ENCODE measurements at places on chromosomes 6 and 20.

DNA sequence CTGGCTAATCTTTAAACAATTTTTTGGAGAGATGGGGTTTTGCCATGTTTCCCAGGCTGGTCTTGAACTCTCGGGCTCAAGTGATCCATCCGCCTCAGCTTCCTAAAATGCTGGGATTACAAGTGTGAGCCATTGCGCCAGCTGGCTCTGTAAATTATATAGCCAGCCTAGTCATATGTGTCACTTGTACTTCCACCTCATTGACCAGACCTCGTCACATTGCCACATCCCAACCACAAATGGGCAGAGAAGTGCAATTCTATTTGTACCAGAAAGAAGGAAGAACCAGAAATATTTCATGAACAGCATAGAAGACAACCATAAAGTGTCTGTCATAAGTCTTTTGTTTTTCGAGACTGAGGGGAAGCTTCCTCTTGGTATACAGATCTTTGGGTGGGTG is 304.9 kb upstream of the RNF24 start:
- DNase-seq, result no peak

DNA sequence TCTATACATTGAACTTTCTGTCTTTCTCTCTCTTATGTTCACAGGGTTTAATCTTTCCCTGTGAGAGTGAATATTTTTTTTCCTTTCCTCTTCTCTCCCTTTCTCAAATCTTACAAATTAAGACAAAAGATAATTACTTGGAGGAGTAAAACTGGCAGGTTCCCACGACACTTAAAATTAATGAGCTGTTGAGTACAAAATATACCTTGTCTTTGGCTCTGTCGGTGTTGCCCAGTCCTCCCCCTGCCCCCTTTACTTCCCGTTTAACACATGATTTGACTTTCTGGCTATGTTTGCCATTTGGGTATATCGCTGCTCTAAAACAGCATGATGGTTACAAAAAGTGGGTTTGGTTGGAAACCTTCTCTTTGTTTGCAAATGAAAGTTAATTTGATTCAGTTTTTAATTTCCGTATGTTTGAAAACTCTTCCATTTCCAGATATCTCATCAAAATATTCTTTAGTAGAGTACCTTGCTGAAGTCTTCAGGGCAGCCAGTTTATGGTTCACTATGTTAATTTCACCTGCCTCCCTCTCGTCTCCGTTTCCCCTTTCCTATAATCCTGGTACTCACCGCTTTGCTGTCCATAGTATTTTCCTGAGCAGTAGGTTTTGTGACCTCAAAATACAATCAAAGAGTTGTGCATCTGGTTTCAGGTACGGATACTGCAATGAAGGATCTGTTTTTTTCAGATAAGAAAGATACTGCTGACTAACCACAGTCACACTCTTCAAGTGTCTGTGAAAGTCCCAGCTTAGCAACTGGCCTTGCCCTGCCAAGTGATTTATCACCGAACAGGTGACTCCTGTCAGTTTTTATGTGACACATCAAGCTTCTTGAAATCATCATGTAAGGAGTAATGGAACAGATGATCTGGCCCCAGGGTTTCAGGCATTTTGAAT is 181.2 kb downstream of the DTNBP1 start:
- no peak for DNase-seq

DNA sequence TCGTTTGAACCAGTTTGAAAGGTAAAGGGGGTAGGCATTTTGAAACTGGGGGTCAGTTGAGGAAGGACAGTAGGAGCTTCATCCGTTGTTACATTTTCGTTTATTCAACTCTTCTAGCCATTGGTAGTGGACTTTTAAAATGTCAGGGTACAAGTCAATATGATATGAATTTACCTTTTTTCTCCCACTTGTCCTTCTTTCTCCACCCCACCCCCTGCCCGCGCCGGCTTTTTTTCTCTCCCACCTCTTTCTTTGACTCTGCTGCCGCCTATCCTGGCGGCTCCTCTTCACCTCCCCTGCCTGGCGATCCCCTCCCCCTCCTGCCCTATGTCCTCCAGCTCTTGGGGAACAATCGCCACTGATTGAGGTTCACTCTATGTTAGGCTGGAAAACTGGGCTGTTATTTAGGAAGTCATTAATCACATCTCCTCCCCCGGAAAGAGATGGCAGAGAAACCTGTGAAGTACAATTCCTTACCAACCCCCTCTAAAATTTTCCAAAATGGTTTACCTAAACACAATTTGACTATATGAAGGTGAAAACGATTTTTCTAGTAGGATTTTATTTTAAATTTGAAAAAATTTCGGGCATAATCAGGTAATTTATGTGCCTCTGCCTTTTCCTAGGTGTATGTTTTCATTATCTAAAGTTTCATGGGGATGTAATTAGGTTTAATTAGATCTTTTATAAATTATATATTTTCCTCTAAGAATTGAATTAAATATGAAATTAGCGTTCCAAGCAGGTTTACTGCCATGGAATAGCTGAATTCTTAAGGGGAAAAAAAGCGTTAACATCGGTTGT is 778 bp upstream of the LIN28B start:
- no peak for DNase-seq

GRCh38 chr6:149170564-149171452 is 146.7 kb upstream of the TAB2 start:
- DNase-seq, result no peak

GRCh38 chr20:63591147-63591533 is 17.1 kb upstream of the HELZ2 start:
- DNase-seq, result no peak

GRCh38 chr6:37812841-37813240 is 6.7 kb upstream of the ZFAND3 start:
- no peak for DNase-seq

- no peak for DNase-seq
Observed at GRCh38 chr6:141986457-141986856, 146.3 kb upstream of the GJE1 start.

DNA sequence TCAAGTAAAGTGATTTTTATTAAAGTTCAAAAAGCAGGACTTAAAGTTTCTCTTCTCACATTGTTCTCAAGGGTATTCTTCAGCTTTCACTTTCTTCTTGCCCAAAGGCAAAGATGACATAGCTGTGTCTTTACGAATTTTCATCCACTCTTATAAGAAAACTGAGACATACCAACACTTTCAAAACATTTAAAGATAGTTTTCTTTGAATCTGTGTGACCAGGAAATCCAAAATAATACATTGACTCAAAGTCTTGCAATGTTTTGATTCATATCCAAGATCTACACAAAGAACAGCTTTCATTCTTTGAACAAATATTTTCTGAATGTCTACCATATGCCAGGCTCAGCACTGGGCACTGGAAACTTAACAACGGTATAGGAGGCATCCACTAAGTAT is 117.9 kb downstream of the SIM1 start:
- DNase-seq, result no peak

- DNase-seq, result no peak
Observed at GRCh38 chr20:51584116-51584515, 41.6 kb upstream of the NFATC2 start.

DNA sequence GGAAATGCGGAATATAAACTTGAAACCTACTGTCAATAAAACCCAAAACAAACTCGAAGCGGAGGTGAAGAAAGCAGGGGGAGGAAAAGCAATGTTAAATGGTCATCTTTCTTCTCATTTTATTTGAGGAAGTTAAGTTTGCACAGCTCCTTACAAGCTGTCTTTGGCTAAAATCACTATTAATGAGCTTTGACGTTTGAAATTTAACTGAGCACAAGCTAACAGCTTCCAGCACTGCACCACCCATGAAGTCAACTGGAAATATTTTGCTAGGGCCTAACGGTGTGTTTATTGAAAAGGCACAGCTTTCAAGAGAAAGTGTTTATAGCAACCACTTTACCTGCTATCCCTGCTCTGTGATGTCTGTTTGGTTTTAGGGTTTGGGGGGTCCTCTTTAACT is 103.8 kb downstream of the PKHD1 start:
- DNase-seq, result no peak

DNA sequence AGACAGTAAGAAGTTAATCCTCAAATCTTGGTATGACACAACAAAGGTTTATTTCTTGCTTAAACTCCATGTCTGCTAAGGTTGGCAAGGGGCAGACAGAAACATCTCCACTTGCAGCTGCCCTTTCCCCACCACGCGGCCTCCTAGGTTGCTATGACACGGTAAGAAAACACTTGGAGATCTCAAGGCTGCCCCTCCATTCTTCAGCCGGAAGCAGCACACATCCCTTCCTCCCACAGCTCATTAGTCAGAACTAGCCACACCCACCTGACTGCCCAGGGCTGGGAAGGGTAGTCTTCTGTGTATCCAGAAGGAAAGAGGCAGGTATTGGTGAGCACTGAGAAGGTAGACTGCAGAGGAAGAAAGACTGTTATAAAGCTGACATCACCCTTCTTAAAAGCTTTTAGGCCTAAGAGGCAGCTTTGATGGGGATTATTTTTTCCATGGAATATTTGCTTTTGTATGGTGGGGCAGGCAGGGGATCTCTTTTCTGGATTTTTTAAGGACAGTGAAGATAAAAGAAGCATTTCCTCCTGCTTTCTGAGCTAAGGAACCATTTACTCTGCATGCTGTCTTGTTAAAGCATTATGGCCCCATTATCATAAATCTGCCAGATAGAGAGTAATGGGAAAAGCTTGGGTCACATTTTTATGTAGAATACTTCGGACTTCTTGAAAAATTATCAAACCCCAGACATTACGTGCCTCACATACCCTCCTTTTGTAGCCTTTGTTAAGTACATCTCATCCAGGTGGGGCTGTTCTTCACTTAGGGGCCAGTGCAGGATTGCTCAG is 41.6 kb downstream of the MRAP2 start:
- DNase-seq, result no peak

- no peak for DNase-seq
Observed at GRCh38 chr6:89873721-89874120, 20.5 kb upstream of the GJA10 start.

DNA sequence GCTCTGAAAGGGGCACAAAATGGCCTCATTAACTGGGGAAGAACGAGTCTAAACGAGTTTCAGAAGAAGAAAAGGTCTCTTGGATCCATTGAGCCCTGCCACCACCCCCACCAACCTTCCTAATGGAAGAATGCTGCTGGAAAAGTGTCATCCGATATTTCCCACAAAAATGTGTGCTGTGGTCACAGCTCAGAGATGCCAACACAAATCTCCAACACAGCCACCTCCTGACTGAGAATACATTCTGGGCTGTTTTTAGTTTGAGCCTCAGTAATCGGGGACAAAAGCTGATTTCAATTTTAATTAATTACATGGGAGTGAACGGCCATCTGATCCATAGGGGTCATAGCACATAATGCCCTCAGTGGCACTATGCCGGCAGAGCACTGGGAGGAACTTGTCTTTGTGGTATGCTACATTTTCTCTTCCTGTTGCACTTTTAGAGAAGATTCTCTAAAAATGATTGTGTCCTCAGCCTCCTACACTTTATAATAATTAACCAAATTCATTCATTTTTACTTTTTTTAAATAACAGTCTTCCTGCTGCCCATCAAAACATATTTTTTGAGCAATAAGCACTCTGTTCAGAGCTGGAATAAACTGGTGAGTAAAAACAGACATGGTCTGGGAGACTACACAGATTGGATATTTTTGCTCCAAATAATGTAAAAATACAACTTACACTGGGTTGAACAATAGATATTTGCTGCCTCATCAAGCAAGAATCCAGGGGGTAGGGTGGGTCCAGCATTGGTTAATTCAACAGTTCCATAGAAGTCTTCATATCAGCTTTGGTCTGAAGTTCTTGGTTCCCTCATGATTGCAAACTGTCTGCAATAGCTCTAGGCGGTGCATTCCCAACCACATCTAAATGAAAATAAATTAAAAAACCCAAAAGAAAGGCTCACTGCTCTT is 143.6 kb upstream of the TMEM170B start:
- no peak for DNase-seq

- no peak for DNase-seq
Observed at GRCh38 chr20:51631011-51631950, 88.8 kb upstream of the NFATC2 start.

- no peak for DNase-seq
Observed at GRCh38 chr20:47669927-47670890, 115.1 kb downstream of the SULF2 start.

GRCh38 chr20:38962928-38963401 is 821 bp downstream of the DHX35 start:
- no peak for DNase-seq

- DNase-seq, result no peak
Observed at GRCh38 chr6:159602431-159603041, 90.5 kb downstream of the SOD2 start.

- no peak for DNase-seq
Observed at GRCh38 chr6:18153311-18153703, 1.6 kb downstream of the TPMT start.

GRCh38 chr6:5230081-5230480 is 30.7 kb downstream of the LYRM4 start:
- DNase-seq, result no peak

DNA sequence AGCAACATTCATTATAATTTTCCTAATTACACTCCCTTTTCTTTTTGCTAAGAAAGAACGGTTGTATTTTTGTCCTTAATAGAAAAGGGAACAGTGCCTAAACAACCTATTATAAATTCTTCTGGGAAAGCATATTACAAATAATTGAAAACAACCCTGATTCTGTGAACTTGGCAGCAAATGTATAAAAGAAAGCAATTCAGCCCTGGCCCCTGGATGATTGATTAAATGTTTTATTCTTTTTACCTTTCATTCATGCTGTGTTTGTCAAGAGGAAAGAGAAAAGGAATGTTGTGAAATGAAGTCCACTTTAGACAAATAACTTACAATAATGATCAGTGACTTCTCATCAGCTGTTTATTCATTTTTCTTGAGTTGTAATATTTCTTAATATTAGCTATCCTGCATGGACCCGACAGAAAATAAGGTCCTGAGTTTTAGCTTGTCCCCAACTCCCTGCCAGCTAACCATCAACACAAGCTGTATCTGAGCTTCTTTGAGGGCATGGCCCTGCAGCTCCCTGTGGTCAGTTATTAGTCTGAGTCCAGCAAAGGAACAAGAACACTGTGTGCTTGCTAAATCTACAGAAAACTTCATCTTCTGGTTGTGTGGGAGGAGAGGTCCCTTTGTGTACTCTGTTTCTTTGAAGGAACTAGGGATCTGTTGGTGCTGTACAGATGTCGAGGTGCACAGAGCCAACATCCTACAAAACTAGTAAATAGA is 248.2 kb downstream of the LAMA2 start:
- no peak for DNase-seq

DNA sequence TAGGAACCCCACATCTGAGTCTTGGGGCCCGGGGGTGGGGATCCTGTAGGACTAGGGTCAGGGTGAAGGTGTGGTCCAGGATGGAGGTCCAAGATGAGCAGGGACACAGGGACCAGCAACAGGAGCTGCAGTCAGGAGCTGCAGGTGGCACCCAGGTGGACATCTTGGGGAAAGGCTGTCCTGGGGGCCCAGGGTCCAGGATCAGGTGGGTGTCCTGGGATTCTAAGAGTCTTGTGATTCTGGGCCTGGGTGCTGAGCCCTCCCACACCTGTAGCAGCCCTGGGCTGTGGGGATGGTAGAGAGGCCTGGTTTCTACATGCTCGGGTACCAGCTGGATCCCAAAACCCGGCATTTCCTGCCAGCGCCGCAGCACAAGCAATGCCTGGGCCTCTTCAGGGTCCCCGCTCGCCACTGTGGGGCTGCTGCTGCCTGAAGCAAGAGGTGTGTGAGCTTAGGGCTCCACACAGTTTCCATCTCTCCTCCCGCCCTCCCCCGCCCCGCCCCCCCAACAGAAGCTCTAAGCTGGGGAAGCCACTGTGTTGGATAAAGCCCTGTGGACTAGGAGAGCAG is 20.7 kb downstream of the ERGIC3 start:
- DNase-seq, result no peak

Measured in CD4-positive, alpha-beta T cell treated with Interleukin-6 for 4 hours (primary cell).